Stimulated activated CD8-positive, alpha-beta memory T cell treated with anti-CD3 and anti-CD28 coated beads, Interleukin-7, amount 100 ng/mL, for 1 hour (primary cell): ENCODE measurements at places on chromosomes 11 and 22.

DNA sequence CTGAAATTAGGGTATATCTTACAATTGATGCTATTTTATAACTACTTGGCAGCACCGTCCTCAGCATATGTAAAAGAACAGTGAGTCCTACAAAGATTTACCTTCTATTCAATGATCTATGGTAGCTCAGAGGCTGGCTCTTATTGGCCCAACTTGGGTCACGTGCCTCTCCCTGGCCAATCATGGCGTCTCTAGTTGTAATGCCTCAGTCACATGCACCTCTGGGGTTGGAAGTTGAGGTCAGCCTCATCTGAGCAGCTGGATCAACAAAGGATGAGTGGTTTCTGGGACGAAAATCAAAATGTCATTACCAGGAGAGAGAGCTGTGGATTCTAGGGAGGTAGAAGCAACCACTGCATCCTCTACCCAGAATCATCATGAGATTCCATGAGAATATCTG lies 22.9 kb upstream of the ASPHD2 start:
- DNase-seq, result no peak

GRCh38 chr11:134949121-134950090 lies 537.4 kb upstream of the B3GAT1 start:
- no peak for DNase-seq

DNA sequence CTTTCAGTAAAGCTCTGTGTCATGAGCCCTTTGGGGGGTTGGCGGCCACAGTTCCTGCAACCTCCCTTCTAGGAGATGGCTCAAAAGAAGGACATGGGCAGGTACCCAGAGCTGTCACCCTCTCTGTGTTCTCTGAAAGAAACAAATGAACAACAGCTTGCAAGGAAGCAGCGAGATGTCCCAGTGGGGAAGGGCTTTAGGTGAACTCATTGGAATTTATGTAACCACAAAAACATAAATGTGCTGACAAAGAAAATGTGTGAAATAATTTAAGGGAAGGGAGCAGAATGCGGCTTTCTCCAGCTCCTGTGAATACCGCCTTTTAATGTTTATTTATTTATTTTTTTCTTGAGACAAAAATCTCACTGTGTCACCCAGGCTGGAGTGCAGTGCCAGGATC lies 3.3 kb downstream of the PARVG start:
- DNase-seq, result no peak

DNA sequence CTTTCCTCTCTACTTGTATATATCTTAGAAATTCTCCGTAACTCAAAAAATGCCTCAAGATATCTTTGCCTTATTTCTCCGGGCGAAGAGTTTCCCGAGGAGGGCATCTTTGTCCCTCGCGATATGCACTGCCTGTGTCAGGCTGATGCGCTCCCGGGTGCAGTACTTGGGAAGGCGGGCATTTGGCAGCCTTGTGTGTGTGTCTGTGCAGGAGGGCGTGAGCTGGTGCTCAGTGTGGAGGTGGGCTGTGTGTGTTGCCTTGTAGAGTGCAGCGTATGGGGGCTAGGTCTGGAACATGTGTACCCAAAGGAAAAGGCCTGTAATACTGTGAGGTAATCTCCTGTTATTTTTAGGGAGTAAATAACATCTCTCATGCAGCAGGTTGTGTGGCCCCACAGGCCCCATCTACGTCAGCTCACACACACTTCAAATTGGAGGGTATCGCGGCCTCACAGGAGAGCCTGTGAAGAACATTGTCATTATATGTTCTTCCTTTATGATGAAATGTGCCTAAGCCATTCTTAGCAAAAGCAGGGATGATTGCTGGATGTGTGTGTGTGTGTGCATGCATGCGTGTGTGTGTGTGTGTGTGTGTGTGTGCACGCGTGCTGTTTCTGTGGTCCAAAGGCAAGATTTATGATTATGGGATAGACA lies 77.5 kb downstream of the KCNJ1 start:
- no peak for DNase-seq

- no peak for DNase-seq
Measured at GRCh38 chr11:119100246-119100970, 1.2 kb downstream of the DPAGT1 start.

DNA sequence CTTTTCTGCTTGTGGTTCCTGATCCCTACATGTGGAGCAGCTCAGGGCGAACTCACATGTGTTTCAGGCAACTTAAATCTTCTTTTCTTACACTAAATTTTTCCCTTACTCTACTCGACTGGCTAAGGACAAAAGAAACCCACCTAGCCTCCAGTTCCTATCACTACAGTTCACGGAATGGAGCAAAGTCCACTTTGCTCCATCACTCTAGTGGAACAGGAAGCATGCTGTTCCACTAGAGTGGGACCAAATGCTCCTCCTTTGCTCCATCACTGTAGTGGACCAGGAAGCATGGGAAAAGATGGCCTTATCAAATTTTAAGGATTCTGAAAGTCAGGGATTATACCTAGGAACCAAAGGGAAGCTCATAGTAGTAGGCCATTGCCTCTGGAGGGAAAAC lies 36.1 kb downstream of the PDE3B start:
- no peak for DNase-seq

DNA sequence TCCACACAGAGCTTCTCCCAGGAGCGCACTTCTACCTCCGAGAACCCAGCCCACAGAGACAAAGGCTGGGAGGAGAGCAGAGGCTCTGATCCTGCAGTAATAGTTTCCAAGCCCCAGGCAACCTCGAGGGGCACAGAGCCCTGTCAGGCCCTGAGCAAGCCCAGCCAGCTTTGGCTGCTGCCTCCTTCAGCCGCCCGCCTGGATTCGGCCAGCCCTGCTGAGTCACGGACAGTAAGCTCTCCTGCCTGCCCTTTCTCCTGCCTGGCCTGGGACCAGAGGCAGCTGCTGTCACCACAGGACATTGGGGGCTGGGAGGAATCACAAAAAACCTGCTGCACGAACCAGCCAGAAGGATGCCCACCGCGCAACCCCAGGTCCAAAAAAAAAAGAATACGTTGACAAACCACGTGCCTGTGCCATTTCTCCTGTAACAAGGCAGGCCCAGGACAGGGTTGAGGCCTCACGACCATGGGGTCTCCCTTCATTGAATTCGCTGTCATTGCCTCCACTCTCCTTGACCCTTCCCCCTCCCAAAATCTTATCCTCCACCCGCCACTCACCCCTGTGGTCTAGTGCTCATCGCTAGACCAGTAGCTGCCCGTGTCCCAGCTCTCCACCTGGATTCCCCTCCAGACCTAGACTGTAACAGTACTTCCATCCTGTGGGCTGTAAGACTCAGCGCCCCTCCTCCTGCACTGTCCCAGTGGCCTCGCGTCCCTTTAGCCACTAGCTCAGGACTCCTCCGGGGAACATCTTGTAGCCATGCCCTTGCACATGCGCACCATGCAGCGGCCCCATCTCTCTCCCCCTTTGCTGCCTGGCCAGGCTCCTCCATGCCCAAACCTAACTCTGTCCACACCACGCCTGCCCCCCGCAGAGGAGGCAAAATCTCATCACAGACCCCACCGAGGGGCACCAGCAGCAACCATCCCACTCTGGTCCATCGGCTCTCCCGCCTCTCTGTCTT lies 7.4 kb upstream of the SLC22A12 start:
- DNase-seq, result no peak

DNA sequence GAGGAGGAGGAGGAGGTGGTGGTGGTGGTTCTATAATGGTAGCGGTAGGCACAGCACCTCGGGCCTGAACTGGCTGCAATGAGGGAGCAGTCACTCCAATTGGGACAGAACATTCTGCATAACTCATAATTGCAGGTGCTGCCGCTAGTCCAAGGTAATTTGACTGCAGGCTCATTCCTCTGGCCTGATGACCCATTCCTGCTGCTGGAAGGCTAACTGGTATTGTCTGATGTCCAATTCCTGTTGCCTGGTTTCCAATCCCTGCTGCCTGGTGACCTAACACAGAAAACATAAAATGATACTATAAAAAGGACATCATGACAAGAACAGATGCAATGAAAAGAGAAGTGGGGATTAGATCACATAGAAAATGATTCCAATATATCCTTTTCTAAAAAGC lies 7.9 kb upstream of the AGBL2 start:
- DNase-seq, result no peak

DNA sequence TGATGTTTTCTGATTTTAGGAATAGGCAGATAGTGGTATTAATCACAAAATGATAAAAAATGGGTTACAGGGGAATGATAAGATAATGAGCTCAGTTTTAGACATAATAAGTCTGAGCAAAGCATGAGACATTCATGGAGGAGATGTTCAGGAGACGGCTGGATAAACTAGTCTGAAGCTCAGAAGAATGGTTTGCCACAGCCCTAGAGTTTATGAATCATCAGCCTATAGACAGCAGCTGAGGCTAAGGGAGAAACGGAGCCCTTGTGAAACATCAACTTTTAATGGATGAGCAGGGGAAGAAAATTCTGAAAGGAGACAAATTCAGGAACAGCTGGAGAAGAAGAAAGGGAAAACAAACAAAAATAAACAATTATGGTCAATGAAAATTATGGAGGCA lies 87.2 kb downstream of the RELT start:
- no peak for DNase-seq

DNA sequence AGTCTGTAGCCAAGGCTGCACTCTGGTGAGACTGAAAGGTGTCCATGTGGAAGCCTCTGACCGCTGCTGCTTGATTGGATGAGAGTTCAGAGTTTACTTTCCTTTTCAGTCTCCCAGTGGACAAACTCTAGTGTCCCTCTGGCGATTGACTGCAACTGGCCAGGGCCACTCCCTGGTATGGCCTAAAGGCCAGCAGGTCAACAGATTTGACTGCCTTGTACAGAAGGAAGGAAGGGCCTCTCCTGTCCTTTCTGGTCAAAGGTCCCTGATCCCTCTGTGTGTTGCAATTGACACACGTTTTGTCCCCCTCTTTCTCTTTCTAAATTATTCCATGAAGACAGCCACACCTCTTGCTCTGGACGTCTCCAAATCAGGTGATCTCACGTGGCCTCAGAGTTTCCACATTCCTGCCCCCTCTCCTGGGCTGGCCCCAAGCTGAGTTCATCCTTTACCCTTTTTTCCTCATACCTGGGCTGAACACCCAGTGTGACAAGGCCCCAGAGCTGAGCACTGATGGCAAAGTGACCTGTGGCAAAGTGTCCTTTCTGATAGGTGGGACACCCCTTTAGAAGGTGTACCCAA lies 18.7 kb upstream of the FBLN1 start:
- DNase-seq, result no peak

- no peak for DNase-seq
Measured at GRCh38 chr11:68812526-68812925, 29.2 kb downstream of the CPT1A start.

DNA sequence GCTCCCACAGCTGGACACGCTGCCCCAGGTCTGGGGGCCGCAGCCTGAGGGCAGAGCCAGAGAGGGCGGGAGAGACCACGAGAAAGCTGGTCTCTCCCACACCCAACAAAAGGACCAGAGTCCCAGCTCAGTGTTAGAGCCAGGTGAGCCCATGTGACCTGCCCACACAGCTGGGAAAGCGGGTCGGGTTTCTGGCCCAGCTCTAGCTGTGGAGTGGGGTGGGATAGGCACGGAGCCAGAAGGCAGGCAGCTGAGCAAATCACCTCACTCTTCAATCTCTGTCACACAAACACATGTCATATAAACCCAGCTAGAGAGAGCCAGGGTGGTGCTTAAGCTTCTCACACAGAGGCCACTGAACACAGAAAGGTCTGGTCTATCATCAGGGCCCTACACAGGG lies 7.8 kb upstream of the EIF3D start:
- DNase-seq, result no peak

DNA sequence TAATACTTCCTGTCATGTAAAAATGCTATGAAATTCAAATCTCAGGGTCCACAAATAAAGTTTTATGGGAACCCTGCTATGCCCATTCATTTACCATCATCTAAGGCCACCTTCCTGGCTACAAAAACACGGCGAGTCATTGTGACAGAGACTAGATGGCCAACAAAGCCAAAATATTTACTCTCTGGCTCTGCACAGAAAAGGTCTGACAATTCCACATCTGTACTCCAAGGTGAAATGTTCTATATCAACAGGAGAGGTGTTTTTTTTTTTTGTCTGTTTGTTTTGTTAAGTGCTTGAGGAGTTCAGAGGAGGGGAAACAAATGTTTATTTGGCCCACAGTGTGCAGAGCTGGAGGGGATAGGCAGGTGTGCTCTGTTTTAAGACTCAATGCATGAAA lies 18.6 kb upstream of the TMA7B start:
- DNase-seq, result no peak

- DNase-seq, result no peak
Measured at GRCh38 chr11:5235364-5236095, 1.2 kb upstream of the HBD start.
